ENCODE measurements at places on chromosomes 13 and 19.
A peak's percentile ranks its signal among the peaks of the same experiment; 100 is the strongest.

DNA sequence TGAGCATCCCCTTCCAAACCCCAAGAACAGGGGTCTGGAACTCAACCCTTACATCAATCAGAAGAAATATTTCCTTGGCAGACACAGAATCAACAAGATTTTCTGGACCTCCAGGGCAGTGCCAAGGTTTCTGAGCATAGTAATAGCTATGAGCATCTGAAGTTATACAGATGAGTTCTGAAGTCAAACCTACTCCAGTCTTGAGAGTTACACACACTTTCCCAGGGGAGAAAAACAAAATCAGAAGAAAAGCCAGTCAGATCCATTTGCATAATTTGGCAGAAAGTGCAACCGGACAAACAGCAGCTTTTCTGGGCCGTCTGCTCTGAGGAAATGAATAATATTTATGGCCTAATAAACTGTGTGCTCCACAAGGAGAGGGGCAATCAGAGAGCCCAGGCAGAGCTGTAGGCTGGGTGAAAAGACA is 93.1 kb downstream of the KL start:
- no peak for DNase-seq

DNA sequence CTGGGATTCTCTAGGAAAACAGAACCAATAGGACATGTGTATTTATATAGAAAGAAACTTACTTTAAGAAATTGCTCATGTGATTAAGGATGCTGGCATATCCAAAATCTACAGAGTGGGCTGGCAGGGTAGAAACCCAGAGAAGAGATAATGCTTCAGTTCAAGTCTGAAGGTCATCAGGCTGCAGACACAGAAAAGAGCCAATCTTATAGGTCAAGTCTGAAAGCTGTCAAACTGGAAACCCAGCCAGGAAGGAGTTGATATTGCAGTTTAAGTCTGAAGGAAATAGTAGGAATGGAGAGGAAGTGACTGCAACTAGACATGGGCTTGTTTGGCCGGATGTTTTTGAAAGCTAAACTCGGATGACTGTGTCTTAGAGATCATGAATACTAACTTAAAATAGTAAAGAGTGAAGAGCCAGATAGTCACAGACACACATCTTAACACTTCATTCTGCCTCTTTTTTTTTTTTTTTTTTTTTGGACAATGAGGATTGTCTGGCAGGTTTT is 125.3 kb upstream of the GPC6 start:
- peak; percentile 84 for DNase-seq

DNA sequence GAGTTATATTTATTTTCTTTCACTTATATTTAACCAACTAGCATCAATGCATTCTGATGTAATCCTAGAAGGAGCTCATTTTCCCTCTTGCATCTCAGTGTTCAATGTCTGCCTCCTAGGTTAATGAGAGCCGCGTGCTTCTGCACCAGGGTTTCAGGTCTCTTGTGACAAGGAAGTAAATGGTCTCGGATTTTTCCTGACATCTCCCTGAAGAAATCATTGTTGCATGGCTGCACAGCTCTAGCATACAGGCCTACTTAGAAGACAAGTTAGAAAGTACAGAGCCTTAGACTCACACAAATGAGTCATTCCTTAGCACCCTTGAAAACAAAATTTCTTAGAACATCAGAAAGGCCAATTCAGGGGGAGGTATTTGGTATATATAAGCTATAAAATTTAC is 57.2 kb upstream of the KLF12 start:
- no peak for DNase-seq

- DNase-seq: no peak
These were observed 8.9 kb downstream of the ZNF541 start for GRCh38 chr19:47564081-47564480.

DNA sequence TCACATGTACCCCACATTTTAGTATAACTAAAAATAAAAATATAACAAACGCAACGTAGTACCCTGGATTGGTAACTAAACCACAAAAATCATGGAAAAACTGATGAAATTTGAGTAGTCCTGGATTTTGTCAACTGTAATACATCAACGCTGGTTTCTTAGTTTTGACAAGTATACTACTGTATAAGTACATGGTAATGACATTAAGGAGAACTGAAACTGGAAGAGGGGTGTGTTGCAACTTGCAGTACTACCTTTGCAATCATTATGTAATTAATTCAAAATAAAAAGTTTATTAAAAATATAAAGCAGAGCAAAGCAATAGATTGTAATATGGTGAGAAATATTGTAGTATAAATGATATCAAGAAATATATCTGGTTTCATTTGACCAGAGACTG is 1158.0 kb upstream of the SPRY2 start:
- no peak for DNase-seq

- DNase-seq: no peak
These were observed 3.9 kb downstream of the COG3 start for GRCh38 chr13:45468635-45469034.

- no peak for DNase-seq
These were observed 1203.3 kb downstream of the UQCRFS1 start for GRCh38 chr19:28009696-28010095.

DNA sequence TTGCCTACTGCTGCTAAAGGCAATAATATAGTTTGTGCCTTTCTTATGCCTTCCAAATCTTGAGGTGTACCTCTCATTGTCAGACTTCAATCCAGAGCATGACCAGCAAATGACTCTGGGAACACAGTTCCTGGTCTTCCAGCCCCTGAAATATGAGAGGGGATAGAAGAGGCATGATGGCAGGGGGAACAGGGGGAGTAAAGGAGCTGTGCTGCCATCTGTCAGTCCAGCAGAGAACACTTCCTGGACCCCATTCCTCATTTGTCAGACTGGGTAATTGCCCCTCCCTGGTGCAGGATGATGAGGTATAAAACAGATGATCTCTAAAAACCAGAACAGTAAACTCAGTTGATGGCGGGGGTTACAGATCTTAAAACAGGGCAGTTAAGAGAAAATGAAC is 618.7 kb downstream of the DIAPH3 start:
- no peak for DNase-seq

DNA sequence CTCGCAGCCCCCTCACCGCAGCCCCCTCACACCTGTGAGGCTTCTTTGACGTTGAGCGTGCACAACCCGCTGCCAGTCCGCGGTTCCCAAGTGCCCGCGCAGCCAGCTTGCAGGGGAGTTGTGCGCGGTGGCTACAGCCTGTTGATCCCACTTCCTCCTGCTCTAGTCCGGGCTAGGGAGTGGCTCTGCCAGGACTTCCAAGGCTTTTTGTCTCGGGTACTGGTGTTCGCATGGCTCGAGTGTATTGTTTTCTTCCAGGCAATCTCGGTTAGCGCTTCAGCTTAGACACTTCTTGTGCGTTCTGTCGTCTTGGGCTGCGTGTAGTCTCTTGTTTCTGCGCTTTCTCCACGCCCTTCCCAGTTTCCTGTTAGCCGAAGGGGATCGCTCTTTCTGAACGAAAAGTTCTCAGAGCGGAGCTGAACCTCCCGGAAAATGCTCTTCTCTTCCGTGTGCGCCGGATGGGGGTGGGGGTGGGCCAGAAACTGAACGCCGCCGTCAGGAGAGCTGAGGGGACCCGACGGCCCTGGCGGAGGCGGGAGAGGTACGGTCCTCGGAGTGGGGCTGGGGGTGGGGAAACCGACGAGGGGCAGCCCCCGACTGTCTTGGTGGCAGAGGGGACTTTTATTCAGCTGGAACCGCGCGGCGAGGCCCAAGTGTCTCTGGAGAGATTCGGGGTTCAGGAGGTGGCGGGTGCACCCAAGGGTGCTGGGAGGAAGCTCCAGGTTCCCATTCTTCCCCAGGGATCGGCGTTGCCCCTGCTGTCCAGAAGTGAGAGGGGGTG is 697 bp upstream of the DGKH start:
- DNase-seq: peak; percentile 77

DNA sequence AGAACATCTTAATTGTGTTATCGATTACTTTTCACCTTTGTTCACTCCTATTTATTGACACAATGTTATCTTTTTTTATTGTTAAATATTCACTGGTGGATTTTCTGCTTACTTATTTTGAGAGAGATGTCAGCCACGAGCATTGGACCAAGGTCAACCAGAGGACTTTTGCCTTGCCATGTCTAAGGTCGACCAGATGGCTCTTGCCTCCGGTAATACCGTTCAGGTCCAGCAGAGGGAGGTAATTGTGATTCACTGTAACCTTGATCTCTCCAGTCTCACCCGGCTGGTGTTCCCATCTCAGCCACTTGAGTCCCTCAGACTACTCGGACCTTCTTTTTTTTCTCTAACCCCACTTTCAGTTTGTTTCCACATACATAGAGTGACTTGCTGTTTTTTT is 1438.1 kb downstream of the UQCRFS1 start:
- no peak for DNase-seq

- no peak for DNase-seq
These were observed 18.8 kb downstream of the MTRF1 start for GRCh38 chr13:41244556-41244955.

- no peak for DNase-seq
These were observed 743 bp upstream of the NDUFS7 start for GRCh38 chr19:1383017-1383311.

- DNase-seq: no peak
These were observed 294.8 kb downstream of the KCNRG start for GRCh38 chr13:50309882-50310594.

- no peak for DNase-seq
These were observed 3.3 kb downstream of the PIK3R2 start for GRCh38 chr19:18156268-18156667.

DNA sequence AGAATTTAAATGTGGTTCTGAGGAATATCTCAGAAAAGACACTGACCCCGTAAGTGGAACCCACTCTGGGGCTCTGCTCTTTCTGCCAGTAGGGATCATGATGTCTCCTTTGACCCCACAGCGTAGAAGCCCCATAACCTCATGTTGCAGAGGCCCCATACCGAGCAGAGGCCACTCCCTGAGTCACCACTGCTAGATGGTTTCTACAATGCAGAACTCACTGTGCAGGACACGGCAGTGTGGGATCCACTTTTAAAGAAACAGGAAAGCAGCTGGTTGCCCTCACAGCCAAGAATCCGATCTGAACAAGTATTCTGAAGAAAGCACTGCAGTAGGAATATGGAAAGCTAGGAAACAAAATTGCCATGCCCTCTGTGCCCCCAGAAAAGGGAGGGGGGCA is 4.2 kb downstream of the SLC7A1 start:
- no peak for DNase-seq
